ELF-1 (cell line): ENCODE measurements at places on chromosomes 6 and 20.

DNA sequence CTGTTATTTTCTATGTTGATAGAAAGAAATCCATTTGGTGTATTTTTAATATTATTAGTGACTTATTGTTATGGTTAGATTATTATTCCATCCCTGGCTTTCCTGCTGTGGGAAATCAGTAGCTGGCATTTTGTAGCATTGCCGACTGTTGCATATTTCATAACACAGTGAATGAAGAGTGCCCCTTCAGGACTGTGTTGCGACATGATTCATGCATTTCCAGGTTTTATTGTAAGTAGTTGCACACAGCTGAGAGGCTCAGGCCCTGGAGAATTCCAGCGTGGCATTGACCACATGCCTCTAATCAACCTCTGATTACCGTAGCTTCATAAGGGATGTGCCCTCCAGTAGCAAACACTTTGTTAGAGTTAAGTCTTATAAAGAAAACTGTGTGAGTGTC lies 263.9 kb downstream of the FARS2 start:
- no peak for DNase-seq

GRCh38 chr6:11847515-11848345 lies 69.1 kb upstream of the ADTRP start:
- DNase-seq, result peak; percentile 10

GRCh38 chr6:150600010-150600300 lies 270 bp downstream of the PLEKHG1 start:
- no peak for DNase-seq

DNA sequence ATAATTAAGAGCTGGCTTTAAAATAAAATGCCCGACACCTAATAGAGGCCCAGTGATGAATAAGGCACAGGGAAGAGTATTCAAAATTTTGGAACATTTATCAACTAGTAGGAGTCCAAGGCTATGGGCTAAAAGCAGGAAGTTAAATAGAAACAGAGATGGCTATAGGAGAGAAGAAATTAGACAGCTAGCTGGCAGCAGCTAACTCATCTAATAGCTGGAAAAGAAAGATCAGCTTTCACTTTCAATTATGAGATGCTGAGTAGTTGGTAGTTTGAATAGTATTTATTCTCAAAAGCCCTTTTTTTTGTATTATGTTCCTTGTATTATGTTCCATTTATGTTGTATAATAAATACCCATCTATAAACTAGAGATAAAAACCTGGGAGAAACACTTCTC lies 215.7 kb downstream of the SLC35F1 start:
- DNase-seq, result no peak

DNA sequence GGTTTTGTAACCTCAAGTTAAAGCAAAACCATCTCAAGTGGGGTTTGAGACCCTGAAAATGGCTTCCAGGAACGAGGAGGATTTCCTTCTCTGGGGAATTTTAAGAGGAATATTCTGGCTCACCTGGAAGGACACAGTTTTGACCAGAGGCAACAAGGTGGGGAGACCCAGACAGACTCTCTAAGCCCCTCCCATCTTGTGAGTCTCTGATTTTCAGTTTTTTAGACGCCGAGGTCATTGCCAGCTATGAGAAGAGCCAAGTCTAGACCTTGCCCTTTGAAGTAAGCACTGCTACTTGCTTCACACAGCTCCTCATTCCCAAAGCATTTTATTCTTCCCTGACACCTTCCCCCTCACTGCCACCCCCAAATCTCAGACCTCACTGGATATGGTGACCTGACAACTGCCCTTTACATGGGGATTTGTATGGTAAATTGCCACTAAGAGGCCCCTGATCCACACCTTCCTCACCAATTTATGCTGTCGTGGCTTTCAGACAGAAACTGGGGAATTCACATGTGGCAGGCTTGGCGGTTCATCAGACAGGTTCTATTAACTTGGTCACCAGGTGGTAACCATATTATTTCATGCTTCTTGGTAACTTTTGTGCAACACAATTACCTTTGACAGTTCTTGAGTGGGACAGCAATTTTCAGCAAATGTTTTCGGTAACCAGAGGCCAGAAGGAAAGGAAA lies 116.2 kb downstream of the ISM1 start:
- no peak for DNase-seq

DNA sequence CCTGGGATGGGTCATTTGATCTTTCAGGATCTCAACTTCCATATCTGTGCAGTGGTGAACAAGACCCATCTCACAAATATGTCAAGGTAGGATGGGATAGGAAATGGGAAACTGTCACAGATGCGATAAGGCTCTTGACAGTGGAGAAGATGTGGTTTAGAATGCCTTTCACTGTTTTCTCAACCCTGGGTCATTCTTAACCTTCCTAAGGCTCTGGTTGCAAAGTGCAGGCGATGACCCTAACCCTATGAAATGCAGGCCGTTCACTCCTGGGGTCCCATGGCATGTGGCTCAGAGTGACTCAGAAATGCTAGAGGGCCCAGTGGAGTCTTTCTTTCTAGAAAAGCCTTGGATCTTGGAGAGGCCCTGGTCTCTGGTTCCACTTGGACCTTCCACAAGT lies 61.7 kb downstream of the FOXA2 start:
- DNase-seq, result no peak

DNA sequence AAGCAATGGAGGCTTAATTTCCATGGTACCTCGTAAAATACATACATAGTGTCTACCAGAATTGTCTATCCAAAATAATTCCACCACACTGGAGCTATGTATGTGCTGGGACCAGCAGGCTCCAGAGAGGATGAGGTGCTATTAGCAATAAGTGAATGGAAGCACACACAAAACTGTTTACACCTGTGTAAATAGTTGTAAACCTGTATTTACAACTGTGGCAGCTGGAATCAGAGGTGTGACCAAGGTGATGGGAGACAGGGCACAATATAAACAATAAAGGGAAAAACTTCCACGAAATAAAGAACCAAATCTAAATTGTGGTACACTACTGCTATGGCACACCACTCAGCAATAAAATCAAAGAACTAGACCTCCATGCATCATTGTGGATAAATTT lies 14.4 kb downstream of the RARS2 start:
- DNase-seq, result no peak

DNA sequence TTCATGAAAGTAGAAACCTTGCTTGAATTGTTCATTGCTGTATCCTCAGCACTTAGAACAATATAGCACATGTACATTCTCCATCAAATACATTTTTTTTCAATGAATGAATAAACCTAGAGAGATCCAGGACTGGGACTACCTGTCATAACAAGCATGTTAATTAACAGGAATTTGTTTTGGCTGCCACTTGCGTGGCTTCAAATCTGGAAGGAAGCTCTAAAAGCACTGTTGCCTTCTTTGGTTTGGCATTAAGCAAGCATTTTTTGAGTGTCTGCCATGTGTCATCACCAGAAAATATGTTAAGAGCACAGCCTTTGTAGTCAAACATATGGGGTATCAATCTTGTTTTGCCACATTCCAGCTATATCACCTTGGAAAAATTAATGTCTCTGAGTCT lies 131.9 kb upstream of the BACH2 start:
- DNase-seq, result no peak
